Thoracic aorta (tissue), 2 donors: ENCODE measurements at places on chromosomes 7 and 10. TPM values are rescaled to one million over a fixed set of nuclear protein-coding genes. Genes with fewer than 3 reads are reported as not detected.

The CXCL12 gene
- 169 TPM for total RNA-seq

The ACSM6 gene
- not detected for total RNA-seq

The ACBD7 gene
- total RNA-seq = 0.41 TPM

The ZSCAN25 gene
- total RNA-seq = 21.7 TPM

The HTR7 gene
- 9.9 TPM for total RNA-seq

The BTBD16 gene
- not detected for total RNA-seq

The SPDYE11 gene
- total RNA-seq = not detected

The OLAH gene
- total RNA-seq = 2.5 TPM

The PNLIPRP2 gene
- total RNA-seq = 2.3 TPM

The PLEKHS1 gene
- not detected for total RNA-seq

The NUP205 gene
- total RNA-seq = 28.3 TPM

The LIPM gene
- not detected for total RNA-seq

The OPN1SW gene
- total RNA-seq = not detected

The AKR1C8 gene
- total RNA-seq = not detected

The CYP3A5 gene
- total RNA-seq = 3.5 TPM

The ACTL6B gene
- total RNA-seq = not detected

The LHPP gene
- 24.1 TPM for total RNA-seq

The DENND2A gene
- 4.9 TPM for total RNA-seq

The TAF5 gene
- total RNA-seq = 3.7 TPM

The STK31 gene
- total RNA-seq = 0.92 TPM

The FAM237B gene
- total RNA-seq = not detected

The EDRF1 gene
- 28.6 TPM for total RNA-seq

The POT1 gene
- total RNA-seq = 23.4 TPM

The LIPF gene
- not detected for total RNA-seq

The MRLN gene
- total RNA-seq = not detected

The ZNF727 gene
- 5.0 TPM for total RNA-seq

The CASD1 gene
- 12.3 TPM for total RNA-seq

The CALHM3 gene
- total RNA-seq = not detected

The AMPH gene
- total RNA-seq = 5.3 TPM

The CEP41 gene
- total RNA-seq = 8.7 TPM

The LIPN gene
- not detected for total RNA-seq

The GPR15LG gene
- total RNA-seq = not detected
